ENCODE measurements at places on chromosomes 16 and 17. TPM values are rescaled to one million over a fixed set of nuclear protein-coding genes. Genes with fewer than 3 reads are reported as not detected.
A peak's percentile ranks its signal among the peaks of the same experiment; 100 is the strongest.

GRCh38 chr17:8121407-8121680, 2.6 kb downstream of the HES7 start:
- no peak for DNase-seq

The TBC1D3B gene
- 14.5 TPM for total RNA-seq

The SHISA9 gene
- 4.4 TPM for total RNA-seq

GRCh38 chr16:31373235-31373634, 18.3 kb downstream of the ITGAX start:
- DNase-seq: no peak

GRCh38 chr17:78130437-78131101, at the start of gene TMC8:
TMC8 (plus strand) TSS chr17:78130771; CDS start chr17:78131589, 818 bp downstream.
- DNase-seq: peak; percentile 83

GRCh38 chr17:13160296-13160695, 142.5 kb upstream of the ELAC2 start:
- no peak for DNase-seq

The ARHGAP44 gene
- 14.2 TPM for total RNA-seq

The KCNG4 gene
- not detected for total RNA-seq

- DNase-seq: peak; percentile 79
Observed at GRCh38 chr16:67447508-67448076, 16.7 kb downstream of the HSD11B2 start.

DNA sequence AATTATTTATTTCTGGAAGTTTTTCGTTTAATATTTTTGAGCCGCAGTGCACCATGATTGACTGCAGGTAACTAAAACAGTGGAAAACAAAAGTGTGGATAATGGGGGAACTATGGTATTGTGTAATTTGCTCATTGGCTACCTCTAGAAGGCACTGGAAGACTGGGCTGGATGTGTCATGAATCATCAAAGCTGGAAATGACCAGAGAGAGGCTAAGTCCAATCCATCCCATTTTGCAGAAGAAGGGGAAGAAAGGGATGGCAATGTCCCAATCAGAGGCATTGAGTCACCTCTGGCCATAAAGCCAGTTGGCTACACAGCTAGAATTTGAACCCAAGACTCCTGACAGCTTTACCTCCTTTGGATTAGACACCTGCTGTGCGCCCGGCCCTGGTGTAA, 29.3 kb downstream of the GLP2R start:
- DNase-seq: peak; percentile 48

DNA sequence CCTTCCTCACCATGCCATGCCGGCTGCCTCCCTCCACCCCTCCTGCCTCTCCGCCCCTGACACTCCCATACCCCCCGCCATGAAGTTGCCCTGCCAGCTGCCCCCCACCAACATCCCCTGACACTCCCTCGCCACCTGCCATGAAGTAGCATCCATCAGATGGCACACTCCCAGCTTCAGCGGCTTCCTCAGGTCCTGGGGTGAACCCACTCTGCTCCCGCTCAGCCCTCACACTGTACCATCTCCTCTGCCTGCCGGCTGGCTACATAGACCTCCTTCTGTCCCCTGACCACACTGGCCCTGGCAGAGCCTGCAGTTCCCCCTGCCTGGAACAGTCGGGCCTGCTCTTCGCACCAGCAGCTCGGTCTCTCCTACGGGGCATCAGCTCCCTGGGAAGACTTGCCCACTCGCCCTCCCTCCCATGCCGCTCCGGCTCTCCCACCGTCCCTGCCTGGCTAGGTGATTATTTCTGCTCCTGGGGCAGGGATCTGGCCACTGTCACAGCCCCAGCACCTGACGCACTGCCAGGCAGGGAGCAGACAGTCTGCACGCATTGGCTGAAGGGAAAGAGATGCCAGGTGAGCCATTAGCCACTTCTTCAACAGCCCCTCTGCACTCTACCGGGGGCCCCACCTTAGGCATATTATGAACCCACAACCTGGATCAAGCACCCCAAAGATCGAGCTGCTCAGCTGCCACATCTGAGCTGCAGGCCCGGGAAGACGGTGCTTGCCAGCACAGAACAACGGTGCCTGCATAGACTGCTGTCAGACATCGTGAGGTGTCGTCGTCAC, 9.0 kb downstream of the CANT1 start:
- DNase-seq: peak; percentile 39

GRCh38 chr16:69243479-69243878, 56.5 kb downstream of the SNTB2 start:
- DNase-seq: no peak

DNA sequence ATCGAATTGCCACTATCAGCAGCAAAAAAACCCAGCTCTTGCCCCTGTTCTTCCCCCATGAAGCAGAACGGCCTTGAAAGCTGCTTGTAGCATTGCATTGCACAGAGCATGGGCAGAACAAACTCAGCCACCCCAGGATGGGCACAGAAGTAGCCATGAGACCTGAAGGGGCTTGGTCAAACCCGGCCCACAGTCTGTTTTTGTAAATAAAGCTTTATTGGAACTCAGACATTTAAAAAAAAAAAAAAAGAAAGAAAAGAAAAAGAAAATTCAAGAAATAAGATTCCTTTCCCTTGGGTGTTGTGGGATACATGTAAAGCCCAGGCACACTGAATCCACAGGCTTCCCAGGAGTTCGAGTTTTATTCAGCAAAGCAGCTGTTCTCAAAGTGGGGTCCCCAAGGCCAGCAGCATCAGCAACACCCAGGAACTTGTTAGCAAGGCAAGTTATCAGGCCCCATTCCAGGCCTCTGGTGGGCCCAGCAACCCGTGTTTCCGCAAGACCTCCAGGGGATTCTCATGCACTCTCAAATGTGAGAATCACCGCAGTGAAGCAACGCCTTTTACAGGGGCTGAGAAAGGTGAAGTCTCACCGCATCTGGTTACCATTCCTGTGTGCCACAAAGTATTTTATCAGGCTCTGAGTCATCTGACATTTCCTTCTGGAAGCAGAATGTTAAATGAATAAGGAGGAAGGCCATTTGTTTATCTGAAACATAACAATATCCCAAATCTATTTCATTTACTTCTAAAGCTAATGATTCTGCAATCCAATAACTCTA, 108.2 kb downstream of the SLC39A11 start:
- DNase-seq: peak; percentile 77

The SLC12A3 gene
- total RNA-seq: not detected

DNA sequence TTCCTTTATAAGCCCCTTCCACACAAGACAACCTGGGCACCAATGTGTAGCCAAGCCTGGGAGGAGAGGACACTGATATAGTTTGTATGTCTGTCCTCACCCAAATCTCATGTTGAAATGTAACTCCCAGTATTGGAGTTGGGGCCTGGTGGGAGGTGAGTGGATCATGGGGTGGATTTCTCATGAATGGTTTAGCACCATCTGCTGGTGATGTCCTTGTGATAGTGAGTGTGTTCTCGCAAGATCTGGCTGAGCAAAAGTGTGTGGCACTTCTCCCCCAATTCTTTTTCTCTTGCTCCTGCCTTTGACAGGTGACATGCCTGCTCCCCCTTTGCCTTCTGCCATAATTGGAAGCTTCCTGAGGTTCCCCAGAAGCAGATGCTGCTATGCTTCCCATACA, 135.8 kb downstream of the USP31 start:
- DNase-seq: peak; percentile 52

GRCh38 chr17:73586275-73586832, 57.9 kb downstream of the SDK2 start:
- no peak for DNase-seq

GRCh38 chr16:87855852-87856715, 13.2 kb downstream of the SLC7A5 start:
- DNase-seq: no peak

The GRIN2A gene
- 1.2 TPM for total RNA-seq

The MCRIP1 gene
- total RNA-seq: 164 TPM

GRCh38 chr17:82848022-82848592, 8.3 kb upstream of the ZNF750 start:
- no peak for DNase-seq

GRCh38 chr17:36858119-36859002, 78.9 kb upstream of the LHX1 start:
- DNase-seq: peak; percentile 43

- DNase-seq: peak; percentile 73
Observed at GRCh38 chr17:72501404-72502370, 380.9 kb downstream of the SOX9 start.

DNA sequence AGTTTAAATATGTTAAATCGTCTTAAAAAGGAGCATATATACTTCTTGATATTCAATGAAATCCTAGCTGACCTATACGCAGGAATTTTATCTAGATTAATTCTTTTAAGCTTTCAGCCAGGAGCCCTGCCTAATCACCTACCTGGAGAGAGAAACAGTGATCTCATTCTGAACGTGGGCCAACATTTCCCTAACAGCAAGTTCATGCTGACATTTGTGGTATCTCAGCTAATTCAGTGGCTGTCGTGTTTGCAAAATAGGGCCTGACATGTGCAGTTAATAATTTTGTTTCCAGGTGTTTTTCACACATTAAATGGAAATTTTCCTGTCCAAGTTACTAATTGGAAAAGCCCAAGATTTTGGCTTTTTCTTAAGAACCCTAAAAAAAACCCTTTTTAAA, 17.4 kb downstream of the KRT24 start:
- DNase-seq: no peak

- no peak for DNase-seq
Observed at GRCh38 chr16:13816701-13817100, 103.3 kb upstream of the ERCC4 start.

The ITGA2B gene
- 6.9 TPM for total RNA-seq

DNA sequence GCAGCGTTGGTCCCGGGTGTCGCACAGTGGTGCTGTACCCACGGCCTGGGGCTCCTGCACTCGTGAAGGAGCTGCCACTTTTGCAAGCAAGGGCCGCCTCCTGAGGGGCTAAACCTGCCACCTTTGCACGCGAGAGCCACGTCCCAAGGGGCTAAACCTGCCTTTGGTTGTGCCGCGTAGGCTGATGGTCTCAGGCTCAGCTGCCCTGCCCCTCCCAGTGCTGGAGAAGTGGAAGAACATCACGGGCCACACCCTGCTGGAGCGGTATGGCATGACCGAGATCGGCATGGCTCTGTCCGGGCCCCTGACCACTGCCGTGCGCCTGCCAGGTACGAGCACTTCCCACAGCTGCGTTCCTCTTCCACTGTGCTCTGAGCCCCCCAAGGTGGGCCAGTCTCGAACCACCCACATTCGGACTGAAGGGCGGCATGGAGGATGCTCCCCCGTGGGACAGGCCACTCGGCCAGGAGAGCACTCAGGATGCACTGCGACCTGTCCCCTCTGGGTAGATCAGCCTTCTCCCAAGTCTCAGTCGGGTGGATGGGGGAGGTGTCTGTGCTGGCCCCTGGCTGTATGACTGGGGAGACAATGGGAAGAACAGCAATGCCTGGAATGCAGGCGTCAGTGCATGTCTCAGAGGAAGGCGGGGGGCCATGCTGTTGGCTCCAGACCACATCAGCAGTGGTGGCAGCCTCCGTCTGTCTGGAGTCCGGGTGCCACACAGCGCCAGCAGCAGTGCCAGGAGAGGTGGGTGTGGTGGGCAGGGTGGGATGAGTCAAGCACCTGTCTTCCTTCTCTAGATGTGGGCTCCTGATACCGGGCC, 20.7 kb downstream of the ACSF3 start:
- DNase-seq: peak; percentile 73

DNA sequence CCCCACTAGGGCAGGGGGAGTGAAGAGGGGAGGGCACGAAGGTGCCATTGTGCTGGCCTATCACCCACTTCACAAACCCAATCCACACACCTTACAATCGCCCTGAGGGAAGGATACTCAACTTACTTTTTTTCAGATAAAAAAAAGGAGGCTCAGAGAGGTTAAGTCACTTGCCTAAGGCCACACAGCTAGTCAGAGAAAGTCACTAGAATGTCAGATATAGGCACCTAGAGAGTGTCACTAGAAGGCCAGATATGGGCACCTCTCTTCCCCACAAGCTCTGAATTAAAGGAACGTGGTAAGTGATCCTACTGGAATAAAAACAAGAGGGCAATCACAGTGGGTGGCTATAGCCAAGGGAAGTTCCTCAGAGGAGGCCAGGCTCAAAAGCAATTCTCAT, 204.5 kb upstream of the ASIC2 start:
- DNase-seq: no peak

The UNC13D gene
- total RNA-seq: 6.4 TPM

DNA sequence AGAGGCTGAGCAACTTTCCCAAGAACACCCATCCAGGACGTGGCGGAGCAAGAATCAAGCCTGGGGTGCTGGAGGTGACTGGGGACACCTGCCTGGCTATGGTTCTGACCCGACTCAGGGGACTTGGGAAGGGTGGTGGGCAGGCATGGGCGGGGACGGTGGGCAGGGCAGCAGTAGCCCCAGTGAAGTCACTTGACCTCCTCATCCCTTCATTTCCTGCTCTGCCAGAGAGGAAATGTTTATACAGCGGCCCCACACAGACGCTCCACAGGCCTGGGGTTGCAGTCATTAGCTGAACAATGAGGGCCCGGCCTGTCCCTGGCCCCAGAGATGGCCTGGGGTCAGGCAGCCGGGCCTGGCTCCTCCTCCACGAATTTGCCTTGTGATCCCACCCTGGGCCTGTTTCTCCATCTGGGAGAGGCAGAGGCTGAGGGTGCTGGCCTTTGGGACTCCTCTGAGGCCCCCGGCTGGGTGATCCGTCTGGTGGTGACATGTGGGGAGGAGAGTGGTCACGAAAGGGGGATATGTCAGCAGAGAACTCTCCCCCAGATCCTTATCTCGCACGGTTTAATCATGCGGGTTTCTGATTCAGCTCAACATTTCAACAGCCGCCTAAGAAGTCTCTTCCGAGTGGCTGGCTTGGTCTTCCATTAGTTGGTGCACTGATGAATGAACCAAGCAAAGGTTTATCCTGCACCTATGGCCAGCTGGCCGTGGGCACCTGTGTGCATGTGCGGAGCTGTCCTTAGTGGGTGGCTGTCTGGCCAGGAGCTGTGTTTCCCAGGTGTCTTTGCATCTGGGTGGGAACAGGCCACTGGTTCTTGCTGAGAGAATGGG, 175.9 kb downstream of the IRF8 start:
- peak; percentile 88 for DNase-seq

The ATP2A1 gene
- 3.8 TPM for total RNA-seq

GRCh38 chr16:55285586-55285985, 38.4 kb upstream of the IRX6 start:
- no peak for DNase-seq

The RGS9 gene
- total RNA-seq: 13.8 TPM

DNA sequence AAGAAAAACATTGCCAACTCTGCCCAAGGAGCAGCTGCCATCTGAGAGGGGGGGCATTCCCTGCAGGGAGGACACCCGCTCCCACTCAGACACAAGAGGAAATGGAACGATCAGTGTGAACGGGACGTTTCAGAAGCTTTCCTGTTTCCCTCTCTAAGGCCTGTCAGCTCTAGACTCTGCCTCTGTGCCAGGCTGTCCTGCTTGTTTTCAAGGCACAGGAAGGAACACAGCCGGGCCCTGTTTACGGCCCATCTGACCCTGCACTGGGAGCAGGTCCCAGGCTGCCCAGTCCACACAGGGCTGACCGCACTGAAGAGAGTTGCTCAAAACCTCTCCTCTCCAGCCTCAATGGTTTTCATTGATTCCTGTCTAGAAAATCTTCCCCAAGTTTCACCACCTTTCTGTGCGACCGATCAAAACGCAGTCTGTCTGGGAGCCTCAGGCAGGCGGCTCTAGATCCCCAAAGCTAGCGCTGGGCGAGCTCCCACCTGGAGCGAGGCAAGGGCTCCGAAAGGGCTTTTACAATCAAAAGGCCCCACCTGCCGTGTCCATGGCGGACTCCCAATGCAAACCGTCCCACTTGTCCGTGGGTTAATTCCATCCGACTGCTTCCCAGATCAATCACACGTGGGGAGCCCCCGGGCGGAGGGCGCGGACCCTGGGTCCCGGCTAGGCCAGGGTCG, 1.5 kb downstream of the PIEZO1 start:
- DNase-seq: no peak

Measured in endodermal cell (in vitro differentiated cells).